Gastroesophageal sphincter (tissue), 4 donors: ENCODE measurements at places on chromosomes 11 and 22. TPM values are rescaled to one million over a fixed set of nuclear protein-coding genes. Genes with fewer than 3 reads are reported as not detected.

OR5P2 gene
- not detected for total RNA-seq

PPME1 gene
- 31.9 TPM for total RNA-seq

BAIAP2L2 gene
- total RNA-seq: not detected

GDPD5 gene
- total RNA-seq: 3.8 TPM

CCDC82 gene
- total RNA-seq: 27.7 TPM

APOL5 gene
- not detected for total RNA-seq

TRIM6 gene
- 2.3 TPM for total RNA-seq

ANKK1 gene
- not detected for total RNA-seq

GDPD4 gene
- not detected for total RNA-seq

MAJIN gene
- total RNA-seq: not detected

B3GAT3 gene
- 11.4 TPM for total RNA-seq

ABTB2 gene
- 7.6 TPM for total RNA-seq

ELP4 gene
- total RNA-seq: 20.6 TPM

TPBGL gene
- not detected for total RNA-seq

ELFN2 gene
- total RNA-seq: 0.16 TPM

GLB1L2 gene
- total RNA-seq: 3.8 TPM

NUP50 gene
- 27.9 TPM for total RNA-seq

CCDC87 gene
- 1.0 TPM for total RNA-seq

SHANK2 gene
- total RNA-seq: 13.4 TPM

FADS3 gene
- 41.6 TPM for total RNA-seq

KRTAP5-1 gene
- not detected for total RNA-seq

CECR2 gene
- total RNA-seq: 1.1 TPM

CARNS1 gene
- total RNA-seq: 1.3 TPM

NNMT gene
- 409 TPM for total RNA-seq

C11orf86 gene
- total RNA-seq: not detected

GAS2 gene
- total RNA-seq: 0.67 TPM

CD3G gene
- 0.10 TPM for total RNA-seq

XKR3 gene
- not detected for total RNA-seq

CDHR5 gene
- total RNA-seq: not detected

BANF1 gene
- 43.4 TPM for total RNA-seq
